ENCODE measurements at places on chromosomes 5 and 9.

GRCh38 chr5:93044859-93045666, 536.0 kb downstream of the NR2F1-AS1 start:
- no peak for DNase-seq

GRCh38 chr5:159262472-159262858, 625 bp upstream of the UBLCP1 start:
- no peak for DNase-seq

GRCh38 chr9:90894986-90895687, 93.5 kb downstream of the SYK start:
- no peak for DNase-seq

- no peak for DNase-seq
Measured at GRCh38 chr9:32468740-32469139, 57.3 kb downstream of the RIGI start.

- DNase-seq = no peak
Measured at GRCh38 chr5:119512277-119512676, 60.0 kb downstream of the HSD17B4 start.

- DNase-seq = no peak
Measured at GRCh38 chr9:96122282-96122681, 179.7 kb downstream of the HSD17B3 start.

DNA sequence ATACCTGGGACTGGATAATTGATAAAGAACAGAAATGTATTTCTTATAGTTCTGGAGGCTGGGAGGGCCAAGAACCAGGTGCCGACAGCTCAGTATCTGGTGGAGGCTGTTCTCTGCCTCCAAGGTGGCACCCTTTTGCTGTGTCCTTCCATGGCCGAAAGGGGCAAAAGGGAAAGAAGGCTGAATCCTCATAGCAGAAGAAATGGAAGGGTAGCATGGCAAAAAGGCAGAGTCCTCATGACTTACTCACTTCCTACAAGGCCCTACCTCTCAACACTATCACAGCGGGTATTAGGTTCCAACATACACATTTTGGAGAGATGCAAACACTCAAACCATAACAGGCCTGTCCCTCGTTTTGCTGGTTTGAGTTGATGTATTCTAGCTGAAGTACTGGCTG, 25.1 kb upstream of the MED10 start:
- DNase-seq = no peak

GRCh38 chr5:38535248-38535750, 21.1 kb downstream of the LIFR start:
- no peak for DNase-seq

DNA sequence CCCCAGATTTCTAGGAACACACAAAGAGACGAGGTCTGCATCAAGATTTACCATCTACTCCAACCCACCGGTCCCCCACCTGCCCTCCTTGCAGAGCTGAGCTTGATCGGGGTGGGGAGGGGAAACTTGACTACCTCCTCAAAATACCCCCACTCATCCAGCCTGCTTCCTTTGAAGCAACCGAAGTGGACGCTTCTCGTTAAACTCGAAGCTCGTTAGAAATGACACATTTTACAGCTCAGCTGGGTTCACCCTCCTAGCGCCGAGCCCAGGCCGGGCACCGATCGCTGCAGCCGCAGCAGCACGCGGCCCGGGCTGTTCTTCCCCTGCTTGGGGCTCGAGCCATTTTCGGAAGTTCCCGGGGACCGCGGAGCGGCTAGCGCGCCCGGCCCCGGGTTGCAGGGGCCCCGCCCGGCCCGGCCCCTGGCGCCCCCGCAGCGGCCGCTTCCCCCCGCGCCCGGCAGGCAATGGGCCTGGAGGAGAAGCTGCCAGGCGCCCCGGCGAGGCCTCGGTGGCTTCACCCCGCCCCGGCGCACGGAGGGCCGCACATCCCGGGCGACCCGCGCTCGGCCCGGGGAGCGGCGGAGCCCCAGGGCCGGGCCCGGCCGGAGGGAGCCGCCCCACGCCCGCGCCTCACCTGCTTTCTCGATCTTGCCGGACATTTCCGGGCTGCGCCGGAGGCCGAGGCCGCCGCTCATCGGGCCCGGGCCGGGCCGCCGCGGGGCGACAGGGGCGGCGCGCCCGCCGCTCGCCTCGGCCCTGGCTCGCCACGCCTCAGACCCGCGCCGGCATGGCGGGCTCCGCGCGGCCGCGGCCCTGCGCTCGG, 530 bp downstream of the RAPGEF1 start:
- peak; percentile 27 for DNase-seq

DNA sequence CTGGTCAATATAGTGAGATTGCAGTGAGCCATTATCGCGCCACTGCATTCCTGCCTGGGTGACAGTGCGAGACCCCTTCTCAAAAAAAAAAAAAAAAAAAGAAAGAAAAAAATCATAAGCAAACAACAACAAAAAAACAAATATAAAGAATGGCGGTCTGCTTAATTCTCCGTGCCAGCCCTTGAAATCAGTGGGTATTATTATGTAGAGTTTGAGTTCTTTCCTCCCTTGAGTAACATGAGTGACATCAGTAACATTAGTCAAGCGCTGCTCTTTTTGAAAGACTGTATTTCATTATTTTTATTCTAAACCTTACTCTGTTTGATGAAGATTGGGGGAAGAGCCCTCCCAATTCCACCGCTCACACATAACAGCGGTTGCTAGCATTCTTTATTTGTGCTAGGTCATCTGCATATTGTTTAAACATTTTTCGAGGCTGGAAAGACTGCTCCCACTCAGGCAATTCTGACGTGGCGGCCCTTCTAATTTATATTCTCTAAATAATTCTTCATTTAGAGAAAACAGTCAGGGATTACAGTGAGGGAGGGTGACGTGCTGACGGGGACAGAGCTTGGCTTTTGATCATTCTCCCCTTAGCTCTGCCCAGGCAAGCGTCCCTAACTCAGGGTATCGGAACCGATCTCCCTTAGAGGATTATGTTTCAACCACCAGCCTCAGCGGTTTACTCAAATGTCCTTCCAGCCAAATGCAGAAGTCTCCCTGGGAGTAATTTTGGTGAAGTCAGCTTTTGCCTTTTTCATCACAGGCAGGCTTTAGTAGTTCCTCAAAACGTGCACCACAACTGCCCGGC, 860 bp upstream of the MARCHF6 start:
- DNase-seq = no peak

DNA sequence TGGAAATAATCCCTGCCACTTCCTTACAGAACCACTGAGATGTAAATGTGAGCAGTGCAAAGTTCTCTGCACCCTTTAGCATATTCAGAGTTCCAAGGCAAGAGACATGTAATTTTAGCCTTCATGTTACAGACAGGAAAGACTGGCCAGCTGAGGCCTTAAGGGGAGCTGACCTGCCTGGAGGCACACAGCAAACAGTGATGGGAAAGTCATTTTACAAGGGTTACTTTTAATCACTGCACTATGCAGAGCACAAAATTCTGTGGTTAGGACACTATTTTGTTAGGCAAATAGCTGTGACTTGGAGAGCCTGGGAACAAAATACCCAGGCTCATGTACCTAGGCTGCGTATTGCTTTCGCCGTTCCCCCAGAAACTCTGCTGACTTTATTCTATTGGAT, 30.2 kb upstream of the TNIP1 start:
- no peak for DNase-seq

DNA sequence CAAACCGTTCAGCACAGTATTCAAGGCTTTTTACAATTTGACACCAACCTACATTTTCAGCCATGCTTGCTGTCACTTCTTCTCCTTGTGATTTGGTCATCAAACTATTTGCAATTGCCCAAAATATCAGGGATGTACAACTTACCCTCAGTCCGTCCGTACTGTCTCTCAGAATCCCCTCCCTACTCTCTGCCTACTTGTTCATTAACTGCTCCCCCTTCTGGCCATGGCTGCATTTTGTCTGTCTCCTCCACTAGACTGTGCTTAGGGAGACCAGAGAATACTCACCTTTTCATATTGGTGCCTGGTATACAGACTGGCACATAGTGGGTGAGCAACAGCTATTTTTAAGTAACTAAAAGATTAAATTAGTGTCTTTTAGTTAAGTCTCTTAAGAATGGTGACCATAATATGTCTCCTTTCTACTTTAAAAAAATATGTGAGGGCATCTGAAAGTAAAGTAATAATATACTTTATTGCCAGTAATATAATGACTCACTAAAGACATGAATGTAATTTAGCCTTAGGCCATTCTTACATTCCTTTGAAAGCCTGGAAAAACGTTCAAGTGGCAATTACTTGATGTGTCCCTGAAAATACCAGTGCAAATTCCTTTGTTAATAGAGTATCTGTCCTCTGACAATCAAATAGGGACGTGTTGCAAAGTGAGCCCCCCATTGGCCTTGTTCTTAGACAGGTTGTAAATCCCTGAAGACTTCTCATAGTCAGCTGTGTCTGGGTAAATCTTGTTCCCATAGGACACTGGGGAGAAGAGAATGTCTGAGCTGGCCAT, 27.8 kb downstream of the PRLR start:
- no peak for DNase-seq

GRCh38 chr5:61139094-61139873, 23.0 kb downstream of the SMIM15 start:
- DNase-seq = no peak

DNA sequence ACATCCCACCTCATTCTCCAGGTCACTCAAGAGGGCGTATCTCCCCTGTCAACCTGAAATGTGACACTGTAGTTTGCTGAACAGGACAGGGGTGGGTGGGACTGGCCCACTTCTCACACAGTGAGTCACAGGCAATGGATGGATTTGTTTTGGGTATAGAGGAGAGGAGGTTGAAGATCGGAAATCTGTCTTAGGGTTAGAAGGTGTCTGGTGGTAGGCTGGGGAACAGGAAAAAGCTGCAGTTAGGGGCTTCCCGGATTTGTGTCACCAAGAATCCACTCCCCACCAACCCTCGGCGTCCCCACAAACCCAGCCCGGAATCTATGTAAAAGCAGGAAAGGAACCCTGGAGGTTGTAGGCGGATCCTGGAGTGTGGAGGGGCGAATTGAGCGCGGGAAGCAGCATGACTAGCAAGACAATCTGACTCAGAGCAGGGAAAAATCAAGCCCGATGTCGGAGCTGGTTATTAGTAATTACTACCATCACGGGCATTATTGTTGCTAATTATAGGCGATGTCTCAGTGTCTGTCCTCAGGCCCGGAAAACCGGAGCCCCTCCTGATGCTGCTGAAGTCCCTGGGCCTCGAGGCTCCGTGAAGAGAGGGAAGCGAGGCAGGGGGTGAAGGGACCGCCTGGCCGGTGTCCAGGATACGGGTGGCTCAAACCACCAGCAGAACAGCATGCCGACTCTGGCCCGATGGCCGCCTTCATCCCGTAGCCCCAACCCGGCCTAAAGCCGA, 1.7 kb upstream of the IRX1 start:
- DNase-seq = no peak

DNA sequence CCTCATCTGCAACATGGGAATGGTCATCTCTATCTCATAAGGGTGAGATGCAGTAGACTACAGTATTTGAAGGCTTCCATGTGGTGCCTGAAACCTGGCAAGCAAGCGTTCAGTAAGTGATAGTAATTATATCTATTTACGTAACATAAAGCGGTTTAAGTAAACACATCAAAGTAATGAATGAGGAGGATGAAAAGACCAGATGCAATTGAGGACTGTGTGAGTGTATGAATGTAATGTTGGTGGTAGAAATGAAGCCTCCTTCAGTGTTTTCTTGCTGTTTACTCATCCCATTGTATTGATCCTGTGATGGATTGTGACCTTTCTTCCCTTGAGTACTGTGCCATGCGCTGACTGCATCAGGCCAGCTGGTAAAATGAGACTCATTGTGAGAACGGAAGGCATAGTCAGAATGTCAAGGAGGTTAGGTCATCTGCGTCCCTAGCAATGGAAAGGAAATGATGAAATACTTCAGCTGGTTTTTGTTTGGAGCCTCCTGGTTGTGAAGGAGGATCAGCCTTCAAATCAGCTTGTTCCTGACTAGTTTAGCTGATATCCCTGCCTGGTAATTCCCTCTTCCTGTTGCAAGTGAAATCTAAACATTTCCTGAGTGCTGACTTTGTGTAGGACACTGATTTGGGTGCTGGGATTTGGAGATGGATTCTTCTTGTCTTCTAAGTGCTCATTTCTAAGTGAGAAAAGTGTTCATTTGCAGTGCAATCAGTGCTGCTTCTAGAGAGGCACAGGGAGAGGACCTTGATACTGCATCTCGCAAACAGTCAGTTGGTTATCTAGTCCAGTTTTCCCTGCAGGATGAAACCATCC, 35.6 kb downstream of the TNFSF8 start:
- DNase-seq = no peak

DNA sequence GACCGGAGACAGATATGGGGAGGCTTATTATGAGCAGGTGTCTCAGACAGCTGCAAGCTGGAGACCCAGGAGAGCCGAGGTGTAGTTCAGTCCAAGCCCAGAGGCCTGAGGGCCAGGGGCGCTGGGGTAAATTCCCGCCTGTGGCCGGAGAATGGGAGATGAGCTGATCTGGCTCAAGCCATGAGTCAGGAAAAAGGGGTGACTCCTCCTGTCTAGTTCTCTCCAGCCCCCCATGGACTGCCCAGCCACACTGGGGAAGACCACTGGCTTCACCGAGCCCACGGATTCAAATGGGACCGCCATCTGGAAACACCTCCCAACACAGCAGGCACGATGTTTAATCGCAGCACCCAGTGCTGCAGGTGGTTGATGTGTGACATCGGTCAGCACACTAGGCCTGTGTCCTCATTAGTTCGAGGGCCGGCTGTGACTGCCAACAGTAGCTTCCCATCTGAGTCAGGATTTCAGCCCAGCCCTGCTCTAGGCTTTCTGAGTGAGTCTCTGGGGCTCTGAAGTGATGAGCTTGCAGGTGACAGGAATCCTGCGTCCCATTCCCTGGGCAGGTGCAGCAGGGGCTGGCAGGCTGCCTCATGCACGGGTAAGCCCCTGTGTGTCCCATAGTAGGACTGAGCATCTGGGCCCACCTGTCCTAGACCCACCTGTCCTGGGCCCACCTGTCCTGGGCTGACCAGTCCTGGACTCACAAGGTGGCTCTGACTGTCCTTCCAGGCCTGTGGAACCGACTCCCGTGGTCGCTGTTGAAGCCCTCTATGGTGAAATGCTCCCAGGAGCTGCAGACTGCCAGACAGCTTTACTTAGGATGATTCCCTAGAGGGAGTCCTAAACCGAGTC, 49.7 kb downstream of the AHRR start:
- no peak for DNase-seq

DNA sequence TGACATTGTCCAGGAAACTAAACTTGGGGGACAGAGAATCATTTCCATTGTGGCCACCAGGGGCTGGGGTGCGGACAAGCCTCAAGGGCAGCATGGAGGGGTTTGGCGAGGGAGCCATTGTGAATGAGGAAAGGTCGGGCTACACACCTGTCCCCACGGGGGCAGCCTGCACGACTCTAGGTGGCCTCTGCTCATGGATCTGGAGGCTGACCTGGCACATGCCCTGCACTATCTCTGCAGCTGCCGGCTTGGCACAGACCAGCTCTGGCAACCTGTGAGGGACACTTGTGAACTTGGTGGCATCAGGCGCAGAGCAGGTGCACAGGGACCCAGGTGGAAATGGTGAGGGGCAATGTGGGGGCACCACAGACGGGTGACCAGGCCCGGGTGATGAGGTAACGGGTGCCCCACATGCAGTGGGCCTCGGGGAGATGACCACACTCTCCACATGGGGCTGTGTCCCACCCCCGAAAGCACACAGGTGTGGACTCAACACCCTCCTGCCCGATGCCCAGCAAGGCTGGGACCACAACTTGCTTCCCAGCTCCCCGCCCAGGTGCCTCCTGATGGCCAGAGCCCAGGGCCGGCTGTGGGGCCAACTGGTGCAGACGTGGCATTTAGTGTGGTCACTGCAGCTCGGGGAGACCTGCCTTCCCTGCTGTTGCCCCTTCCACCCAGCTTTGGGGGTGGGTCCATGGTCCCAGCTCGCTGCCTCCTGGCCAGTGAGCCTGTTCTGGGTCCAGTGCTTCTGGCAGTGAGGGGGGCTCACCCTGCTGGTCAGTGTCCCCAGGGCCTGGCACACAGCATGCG, 60.9 kb upstream of the UBAC1 start:
- no peak for DNase-seq

GRCh38 chr9:77909306-77909705, 122.3 kb downstream of the GNAQ start:
- DNase-seq = no peak
